ENCODE measurements at places on chromosomes 6 and 20.
A peak's percentile ranks its signal among the peaks of the same experiment; 100 is the strongest.

- DNase-seq: no peak
Measured at GRCh38 chr20:48815537-48815936, 12.3 kb downstream of the PREX1 start.

DNA sequence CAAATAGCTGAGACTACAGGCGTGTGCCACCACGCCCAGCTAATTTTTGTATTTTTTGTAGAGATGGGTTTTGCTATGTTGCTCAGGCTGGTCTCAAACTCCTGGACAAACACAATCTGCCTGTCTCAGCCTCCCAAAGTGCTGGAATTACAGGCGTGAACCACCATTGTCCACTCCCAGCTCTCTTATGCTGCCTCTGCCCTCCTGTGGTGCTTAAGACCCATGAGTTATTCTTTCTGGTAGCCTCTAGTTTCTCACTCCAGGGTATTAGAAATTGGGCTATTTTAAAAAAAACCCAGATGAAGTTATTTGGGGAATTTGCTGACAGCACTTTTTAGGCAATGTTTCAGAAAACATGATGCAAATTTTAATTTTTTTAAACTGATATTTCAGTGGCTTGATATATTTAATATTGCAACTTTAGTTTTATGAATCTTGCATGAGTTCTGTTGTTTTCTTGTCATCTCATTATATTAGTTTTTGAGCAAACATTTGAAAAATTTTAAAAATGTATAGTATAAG is 114.0 kb upstream of the FOXO3 start:
- no peak for DNase-seq

DNA sequence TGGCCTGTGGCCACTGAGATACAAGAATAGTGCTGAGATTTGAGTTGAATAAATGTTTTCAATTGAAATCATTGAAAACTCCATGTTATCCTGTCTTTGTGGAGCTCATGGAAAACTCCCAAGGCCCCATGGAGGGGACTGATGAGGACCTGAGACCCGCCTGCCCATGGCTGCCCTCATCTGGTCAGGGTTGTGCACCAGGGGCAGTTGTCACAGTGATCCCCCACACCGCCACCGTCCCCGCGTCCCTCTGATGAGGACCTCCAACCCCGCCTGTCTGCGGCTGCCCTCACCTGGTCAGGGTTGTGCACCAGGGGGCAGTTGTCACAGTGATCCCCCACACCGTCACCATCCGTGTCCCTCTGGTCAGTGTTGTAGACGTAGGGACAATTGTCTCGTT is 27.8 kb downstream of the THBS2 start:
- no peak for DNase-seq

DNA sequence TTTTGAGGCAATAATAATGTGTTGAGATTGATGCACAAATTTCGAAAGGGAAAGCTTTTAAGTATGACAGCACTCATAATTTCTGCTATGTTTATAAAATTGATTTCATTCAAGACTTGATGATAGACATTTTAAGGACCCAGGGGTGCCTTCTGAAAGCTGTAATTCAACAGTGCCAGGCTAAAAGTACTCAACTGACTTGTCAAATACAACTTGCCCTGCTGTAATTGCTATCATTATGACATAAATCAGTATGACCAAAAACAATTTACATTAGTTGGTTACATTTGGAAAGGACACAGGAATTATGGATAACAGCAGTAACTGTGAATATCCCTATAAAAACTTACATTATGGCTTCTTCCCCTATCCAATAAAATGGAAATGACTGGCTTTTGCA is 178.9 kb downstream of the MMUT start:
- no peak for DNase-seq

- DNase-seq: no peak
Measured at GRCh38 chr6:107511511-107511993, 21.6 kb downstream of the SOBP start.

DNA sequence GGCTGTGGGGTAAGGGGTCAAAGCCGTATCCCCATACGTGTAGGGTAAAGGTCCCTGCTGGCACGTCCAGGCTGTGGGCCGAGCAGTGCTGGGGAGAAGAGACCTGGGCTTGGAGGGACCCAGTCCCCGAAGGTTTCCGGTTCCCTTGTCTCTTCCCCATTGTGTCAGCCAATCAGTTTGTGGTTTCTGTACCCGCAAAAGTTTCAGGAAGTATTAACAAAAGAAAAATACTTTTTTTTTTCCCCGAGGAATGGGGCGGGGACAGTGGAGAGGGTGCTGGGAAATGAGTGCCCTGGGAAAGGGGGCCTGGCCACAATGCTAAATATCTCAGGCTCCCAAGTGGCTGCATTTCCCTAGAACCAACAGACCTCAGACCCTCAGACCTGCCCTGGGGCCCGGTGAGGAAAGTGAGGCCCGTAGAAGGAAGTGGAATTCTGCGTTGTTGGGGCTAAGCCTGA is 15.2 kb upstream of the AMD1 start:
- DNase-seq: no peak

- DNase-seq: no peak
Measured at GRCh38 chr6:105646391-105646867, 243.5 kb upstream of the PREP start.

GRCh38 chr6:144417681-144418080 is 132.5 kb downstream of the UTRN start:
- DNase-seq: no peak

DNA sequence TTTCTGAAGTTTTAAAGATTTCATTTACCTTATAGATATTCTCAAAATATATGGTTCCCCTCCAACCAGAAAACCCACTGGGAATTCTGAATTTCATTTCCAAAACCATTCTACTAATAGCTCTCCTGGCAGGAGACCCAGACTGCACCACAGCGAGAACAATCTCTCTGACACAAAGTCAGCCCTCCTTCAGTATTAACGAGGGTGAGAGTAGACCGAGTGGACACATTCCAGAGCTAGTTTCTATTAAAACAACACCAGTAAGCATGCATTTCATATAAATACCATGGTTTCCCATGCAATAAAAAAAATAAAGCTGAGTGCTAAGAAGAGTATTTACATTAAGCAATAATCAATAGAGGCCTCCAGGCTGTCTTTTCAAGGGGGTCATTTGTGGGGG is 899.6 kb upstream of the SLC35B3 start:
- DNase-seq: no peak

- no peak for DNase-seq
Measured at GRCh38 chr6:30329331-30329730, 2.6 kb downstream of the TRIM39 start.

DNA sequence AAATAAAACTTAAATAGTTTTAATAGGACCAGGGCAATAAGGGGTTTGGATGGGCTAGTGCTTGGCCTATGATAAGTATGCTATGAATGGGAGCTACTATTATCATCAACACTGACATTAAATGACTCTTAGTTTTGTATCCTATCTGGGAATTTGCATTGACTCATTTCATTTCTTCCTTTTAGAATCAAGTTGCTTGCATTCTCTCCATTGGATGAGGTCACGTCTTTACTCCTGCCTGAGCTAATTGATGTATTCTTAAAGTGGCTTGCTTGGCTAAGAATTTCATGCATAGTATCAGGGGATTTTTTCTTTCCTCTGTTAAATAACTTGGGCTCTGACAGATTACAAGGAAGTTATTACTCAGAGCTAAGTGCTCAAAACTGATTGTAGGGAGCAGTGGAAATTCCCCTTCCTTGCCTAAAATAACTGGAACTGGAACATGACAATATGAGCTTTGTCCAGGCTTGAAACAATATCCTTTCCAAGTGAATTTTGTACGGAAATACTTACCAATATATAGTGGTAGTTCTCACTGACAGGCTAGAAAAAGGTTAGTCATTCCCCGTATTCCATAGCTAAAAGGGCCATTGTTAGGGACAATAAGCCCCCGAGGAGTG is 169.9 kb downstream of the BCAS1 start:
- no peak for DNase-seq

- no peak for DNase-seq
Measured at GRCh38 chr20:32672982-32673851, 524 bp downstream of the C20orf203 start.

- no peak for DNase-seq
Measured at GRCh38 chr20:54598352-54598751, 123.0 kb downstream of the DOK5 start.

DNA sequence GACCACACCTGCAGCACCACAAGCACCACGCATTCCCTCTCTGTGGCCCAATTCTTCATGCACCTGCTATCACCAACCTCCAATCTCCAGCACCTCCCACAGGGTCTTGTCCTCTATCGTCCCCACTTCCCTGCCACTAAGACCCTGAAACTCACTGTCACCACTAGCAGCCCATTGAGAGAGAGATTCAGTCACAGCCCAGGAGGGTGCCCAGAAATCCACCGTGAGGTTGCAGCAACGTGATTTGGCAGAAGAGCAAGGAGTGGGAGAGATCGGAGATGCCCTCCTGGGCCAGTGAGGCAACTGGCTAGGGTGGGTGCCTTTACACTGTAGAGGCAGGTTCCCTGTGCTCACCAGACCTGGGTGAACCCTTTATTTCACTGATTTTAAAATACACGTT is 90.1 kb downstream of the ANKRD60 start:
- no peak for DNase-seq

GRCh38 chr6:163956571-163957407 is 542.3 kb downstream of the QKI start:
- peak; percentile 56 for DNase-seq

- DNase-seq: no peak
Measured at GRCh38 chr6:80129485-80129884, 23.0 kb downstream of the BCKDHB start.

DNA sequence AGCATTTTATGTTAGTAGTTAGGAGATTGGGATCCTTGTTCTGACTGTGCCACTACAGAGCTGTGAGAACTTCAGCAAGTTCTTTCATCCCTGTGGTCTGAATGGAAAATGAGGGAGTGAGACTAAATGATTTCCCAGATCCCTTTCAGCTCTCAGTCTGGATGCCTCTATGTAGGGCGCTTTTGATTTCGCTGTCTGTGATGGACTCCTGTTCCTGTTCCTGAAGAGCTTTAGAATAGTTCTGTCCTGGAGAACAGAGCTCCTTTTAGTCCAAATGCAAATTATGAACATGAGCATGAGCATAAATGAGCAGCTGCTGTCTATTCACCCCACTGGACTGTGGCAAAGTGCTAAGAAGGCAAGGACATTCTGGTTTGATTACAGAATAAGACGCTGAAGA is 61.4 kb upstream of the NT5E start:
- no peak for DNase-seq

- no peak for DNase-seq
Measured at GRCh38 chr20:37699202-37699601, 5.4 kb downstream of the CTNNBL1 start.

DNA sequence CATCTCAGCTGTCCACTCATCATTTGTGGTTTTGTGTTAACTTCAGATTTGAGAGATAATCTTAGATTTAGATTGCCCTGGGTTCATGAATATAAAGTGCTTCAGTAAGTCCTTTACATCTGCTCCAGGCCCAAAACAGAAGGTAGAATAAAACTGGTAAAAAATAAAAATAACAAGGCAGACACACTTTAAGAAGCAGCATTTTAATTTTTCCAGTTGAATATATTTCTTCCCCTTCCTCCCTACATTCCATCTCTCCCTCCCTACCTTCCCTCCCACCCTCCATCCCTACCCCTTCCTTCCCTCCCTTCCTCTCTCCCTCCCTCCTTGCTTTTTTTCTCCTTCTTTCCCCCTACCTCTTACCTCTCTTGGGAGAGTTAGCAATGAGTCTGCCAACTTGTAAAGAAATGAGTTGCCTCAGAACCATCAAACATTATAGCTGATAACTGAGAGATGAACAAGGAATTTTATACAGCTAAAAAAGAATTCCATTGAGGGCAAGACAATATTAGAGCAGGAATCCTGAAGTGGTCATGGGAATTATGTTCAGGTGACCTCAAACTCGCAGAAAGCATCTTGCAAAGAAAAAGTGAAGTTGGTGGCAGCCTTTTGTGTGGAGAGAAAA is 145.0 kb upstream of the SOX4 start:
- no peak for DNase-seq

DNA sequence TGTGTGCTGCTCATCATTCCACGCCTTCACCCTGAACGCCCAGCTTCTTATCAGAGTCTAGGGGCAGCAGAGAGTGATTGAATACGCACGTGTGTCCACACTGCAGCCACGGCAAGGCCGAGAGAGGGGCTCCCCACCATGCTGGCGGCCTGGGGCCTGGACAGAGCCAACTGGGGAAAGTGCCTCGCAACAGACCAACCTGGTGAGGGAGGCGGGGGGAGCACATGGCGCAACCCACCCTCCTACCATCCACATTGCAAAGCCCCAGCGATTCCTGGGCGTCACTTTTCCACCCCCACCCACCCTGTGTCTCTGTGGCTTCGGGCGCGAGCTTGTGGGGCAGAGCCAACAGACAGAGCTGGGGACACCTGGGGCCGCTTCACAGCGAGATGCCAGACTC is 66.4 kb upstream of the DUSP22 start:
- no peak for DNase-seq

GRCh38 chr6:157530126-157530525 is 149.1 kb downstream of the ZDHHC14 start:
- DNase-seq: no peak

- peak; percentile 61 for DNase-seq
Measured at GRCh38 chr20:10219452-10219791, 792 bp downstream of the SNAP25 start.

GRCh38 chr20:2750491-2751251 is 49.8 kb downstream of the CPXM1 start:
- DNase-seq: no peak

DNA sequence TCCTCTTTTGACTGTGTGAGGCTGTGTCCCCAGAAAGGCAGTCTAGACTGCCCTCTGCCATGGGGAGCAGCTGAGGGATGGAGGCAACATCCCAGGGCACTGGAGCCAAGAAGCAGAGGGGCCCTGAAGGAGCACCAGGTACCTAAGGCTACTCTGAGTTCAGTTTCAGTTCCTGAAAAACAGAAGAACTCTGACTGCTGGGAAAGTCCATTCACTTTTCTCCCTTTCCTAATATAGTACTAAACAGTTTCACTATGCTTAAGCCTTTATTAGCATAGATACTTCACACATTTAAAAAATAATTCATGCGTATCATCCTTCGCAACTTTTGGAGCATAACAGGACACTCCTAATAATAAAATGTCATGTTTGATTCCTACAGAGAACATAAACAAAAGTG is 130.0 kb downstream of the FOXC1 start:
- DNase-seq: no peak

DNA sequence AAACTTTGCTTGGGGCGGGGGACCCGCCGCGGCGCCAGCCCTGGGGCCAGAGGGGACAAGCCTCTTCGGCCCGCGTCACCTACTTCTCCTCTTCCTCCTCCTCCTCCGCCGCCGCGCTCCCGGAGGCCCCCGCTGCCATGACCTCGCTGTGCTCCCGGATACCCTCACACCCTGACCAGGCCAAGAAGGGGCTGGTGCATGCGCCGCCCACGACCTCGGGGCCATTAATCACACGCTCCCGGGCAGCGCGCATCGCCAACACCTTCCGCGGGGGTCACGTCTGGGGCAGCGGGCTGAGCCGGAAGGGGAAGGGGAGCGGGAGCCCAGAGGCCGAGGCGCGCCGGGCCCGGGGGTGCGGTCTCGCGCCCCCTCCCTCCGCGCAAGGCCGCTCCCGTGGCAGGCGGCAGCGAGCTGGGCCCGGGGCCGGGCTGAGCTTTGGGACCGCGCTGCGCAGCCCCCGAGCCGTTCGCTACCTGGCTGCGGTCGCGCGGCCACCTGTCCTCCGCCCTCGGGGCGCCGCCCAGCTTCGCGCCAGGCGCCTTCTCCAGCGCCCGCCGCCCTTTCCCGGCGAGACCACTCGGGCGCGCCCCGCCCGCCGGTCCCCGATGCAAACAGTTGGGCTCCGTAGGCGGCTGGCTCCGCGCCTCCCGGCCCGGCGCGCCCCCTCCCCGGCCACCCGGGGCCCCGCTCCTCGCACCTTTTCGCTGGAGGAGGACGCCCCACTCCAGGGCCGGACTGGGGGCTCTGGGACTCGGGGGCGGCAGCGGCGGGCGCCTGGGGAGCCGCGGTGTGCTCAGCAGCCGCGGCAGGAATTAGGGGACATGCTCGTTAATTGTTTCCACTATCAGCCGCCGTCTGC is 575 bp upstream of the CNR1 start:
- no peak for DNase-seq
